ENCODE measurements at places on chromosomes 7 and 10.

DNA sequence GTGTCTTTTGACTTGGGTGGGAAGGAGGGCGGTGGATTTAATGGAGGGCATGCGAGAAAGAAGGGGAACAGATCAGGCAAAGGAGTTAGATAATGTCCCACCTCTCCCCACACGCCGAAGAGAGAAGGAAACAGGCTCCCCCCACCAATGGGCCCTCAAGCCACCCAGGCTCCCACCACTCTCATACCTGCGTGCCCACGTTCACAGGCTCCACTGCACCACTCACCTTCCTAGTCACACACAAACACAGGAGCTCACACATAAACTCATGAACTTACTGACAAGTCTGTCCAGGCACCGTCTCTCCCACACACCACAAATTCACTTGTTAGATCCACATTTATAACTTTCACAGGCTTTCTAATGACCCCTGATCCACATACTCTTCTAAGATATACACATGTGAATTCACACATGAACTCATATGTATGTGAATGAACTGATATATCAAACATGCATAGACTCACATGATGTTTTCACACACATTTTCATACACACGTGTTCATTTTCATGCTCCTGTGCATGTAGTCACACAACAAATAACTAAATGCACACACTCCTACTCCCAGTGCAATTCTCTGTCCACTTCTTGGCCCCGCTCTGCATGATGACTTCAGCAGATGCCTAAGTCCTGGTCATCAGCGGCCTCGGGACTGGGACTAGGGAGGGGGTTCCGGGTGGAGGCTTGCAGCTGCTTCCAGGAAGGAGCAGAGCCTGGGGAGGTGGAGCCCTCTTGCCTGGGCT is 1.5 kb downstream of the LZTS2 start:
- no peak for DNase-seq

GRCh38 chr10:125125951-125126735 is 34.2 kb downstream of the CTBP2 start:
- no peak for DNase-seq

GRCh38 chr10:126803394-126803793 is 101.8 kb upstream of the DOCK1 start:
- no peak for DNase-seq

DNA sequence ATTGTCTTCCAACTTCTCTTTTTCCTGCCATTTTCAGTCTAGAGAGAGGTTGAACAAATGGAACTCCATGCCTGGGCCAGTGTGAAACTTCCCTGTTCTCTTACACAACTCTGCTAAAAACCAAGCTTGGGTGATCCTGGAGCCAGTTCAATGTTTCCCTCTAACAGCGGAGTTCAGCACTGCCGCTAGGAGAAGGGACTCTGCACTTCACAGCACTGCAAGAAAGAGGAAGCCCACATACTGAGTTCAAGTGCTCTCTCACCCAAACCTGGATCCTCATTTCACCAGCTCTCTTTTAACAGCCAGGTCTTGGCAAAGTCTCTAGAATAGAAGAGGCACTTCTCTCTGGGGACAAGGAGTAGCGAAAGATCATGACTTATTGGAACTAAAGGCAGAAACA is 18.8 kb downstream of the FOXI2 start:
- DNase-seq: no peak

- no peak for DNase-seq
Measured at GRCh38 chr7:133794479-133794878, 332.7 kb upstream of the LRGUK start.

DNA sequence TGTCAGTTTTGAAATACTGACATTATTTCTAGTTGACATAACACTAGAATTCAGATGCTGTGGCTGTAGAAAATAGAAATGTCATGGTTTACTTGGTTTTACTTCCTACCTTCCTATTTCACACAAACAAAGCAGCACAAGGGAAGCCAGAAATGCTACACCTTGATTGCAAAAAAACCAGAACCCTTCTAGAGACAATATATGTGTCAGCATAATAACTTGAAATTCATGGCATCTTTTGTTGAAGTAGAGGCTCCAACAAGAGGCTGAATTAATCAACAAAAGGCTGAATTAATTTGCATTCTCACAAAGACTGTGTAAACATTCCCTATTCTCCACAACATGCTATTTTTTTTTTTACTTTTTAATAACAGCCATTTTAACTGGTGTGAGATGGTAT is 25.2 kb downstream of the ZNF117 start:
- no peak for DNase-seq

GRCh38 chr7:2520131-2520760 is 672 bp downstream of the LFNG start:
- no peak for DNase-seq

GRCh38 chr7:29288181-29289091 is 93.9 kb downstream of the CHN2 start:
- DNase-seq: no peak

- no peak for DNase-seq
Measured at GRCh38 chr10:98373260-98374040, 41.5 kb downstream of the PYROXD2 start.

DNA sequence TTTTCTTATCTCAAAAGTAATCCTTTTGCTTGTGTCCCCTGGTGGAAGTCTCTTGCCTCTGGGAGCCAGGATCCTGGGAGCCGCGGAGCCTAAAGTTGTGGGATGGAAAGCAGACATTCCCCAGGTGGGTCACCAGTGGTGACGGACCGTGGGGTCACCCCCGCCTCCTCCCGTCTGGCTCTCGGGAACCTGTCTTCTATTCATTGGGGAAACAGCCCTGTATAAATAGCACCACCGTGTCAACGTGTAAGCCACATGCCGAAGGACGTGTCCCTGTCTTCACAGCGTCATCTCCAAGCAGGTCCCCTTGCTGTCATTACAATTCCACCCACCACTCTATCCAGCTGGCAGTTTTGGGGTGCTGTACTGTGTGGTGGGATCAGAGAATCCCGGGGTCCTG is 87.5 kb downstream of the ELFN1 start:
- no peak for DNase-seq

- no peak for DNase-seq
Measured at GRCh38 chr10:34206078-34206934, 608.8 kb downstream of the PARD3 start.

DNA sequence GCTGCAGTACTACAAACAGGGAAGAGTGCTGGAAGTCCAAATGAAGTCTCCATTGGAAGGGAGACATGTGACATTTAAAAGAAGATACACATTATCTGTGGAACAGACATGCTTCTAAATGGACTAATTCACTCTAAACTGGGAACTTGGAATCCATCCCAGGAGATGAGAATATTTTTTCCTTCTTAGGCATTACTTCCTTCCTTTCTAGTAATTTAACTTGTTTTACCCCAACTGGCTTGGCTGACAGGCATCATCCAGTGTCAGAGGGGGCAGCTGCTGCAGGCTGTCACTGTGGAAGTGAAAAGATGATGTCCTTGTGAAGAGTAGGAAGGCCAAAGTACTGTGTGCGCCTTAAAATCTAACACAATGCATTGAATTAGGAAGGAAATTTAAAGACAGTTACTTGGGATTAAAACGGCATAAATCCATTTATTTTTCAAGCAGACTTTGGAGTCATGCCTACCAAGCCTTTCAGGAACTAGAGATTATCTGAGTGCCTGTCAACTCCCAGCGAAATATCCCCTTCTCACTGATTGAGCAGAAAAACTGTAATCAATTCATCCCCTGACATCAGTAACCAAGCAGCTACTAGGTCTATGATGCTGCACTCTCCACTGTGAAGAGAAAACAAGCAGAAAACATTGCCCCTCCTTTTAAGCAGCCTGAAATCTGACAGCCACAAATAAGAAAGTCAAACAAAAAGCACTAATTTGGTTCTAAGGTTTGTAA is 161.2 kb downstream of the DGKI start:
- DNase-seq: no peak

GRCh38 chr10:70426823-70427222 is 14.7 kb downstream of the NODAL start:
- DNase-seq: no peak

- DNase-seq: no peak
Measured at GRCh38 chr10:95208702-95209391, 14.8 kb downstream of the ACSM6 start.

DNA sequence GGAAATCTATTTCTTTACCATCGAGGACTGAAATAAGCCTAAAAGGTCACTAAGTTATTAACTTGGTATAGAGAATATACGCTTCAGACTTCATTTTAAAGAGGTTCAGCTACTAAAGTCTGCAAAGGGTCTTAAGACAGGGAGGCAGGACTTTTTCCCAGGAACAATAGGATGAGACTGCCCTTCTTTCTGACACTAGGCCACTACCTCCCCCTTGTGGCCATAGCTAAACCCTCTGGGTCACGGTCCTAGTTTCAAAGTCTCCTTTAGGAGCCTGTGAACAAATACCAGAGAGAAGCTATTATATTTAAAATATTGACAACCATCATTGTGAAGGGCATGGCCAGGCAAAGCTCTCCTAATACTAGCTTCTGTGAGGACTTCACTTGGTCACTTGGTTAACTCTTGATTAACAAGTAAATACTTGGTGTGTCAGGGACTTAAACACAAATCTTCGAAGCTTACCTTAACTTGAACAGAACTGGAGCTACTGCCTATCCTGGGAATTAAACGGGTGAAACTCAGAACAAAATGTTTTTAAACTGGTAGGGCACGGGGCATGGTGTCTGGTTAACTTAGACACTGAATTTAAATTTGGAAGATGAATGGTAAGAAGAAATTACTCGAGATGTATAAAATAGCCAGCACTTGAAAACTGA is 75.6 kb downstream of the CCDC6 start:
- DNase-seq: no peak

DNA sequence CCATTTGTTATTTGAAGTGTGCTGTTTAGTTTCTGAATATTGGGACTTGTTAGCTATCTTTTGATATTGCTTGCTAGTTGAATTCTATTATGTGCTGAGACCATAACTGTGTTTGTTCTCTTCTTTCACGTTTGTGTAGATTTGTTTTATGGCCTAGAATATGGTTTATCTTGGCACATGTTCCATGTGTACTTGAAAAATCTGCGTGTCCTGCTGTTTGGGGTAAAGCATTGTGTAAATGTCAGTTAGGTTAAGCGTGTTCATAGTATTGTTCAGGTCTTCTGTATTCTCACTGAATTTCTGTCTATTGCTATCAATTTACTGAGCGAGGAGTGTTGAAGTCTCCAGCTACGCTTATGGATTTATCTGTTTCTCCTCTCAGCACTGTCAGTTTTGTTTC is 19.4 kb downstream of the MMP21 start:
- DNase-seq: no peak

GRCh38 chr10:3323865-3324498 is 151.4 kb upstream of the PITRM1 start:
- no peak for DNase-seq

DNA sequence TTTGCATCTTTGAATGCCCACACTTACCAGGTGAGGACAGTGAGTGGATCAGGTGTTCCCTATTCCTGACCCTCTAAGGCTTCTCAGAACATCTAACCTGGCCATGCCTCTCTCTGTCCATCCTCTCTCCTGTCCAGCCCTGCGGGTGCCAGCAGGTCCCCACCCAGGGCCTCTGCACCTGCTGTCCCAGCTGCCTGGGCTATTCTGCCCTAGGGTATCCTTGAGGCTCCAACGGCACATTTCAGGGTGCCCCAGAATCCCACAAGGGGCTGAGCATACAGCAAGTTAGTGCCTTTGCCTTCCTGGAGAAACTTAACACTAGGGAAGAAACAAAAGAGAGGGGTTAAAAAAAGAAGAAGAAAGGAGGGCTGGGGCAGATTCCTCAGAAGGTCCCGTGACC is 107.4 kb downstream of the UNCX start:
- no peak for DNase-seq

- no peak for DNase-seq
Measured at GRCh38 chr7:28729281-28729680, 228.8 kb downstream of the TRIL start.

GRCh38 chr7:97580205-97580604 is 151.7 kb upstream of the TAC1 start:
- DNase-seq: no peak

- DNase-seq: no peak
Measured at GRCh38 chr7:47536661-47537611, 45.0 kb downstream of the TNS3 start.

- DNase-seq: no peak
Measured at GRCh38 chr7:146960773-146961391, 844.3 kb downstream of the CNTNAP2 start.

DNA sequence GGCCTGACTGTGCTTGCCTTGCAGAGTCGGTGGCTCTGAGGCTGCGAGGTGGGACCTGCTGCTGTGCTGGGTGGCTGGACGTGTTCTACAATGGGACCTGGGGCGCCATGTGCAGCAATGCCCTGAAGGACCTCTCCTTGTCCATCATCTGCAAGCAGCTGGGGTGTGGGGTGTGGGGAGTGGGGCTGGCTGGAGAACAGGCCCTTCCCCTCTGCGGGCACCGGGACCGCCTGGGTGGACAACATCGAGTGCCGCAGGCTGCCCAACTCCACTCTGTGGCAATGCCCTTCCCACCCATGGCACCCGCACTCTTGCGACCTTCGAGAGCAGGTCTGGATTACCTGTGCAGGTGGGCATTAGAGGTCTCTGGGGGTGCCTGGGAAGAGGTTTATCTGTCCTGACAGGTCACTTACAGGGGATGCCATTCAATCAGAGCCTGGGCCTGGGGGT is 10.9 kb downstream of the SCART1 start:
- DNase-seq: no peak

- no peak for DNase-seq
Measured at GRCh38 chr7:159169391-159169790, 24.7 kb upstream of the VIPR2 start.

- DNase-seq: no peak
Measured at GRCh38 chr10:978826-979421, 9.3 kb upstream of the GTPBP4 start.

DNA sequence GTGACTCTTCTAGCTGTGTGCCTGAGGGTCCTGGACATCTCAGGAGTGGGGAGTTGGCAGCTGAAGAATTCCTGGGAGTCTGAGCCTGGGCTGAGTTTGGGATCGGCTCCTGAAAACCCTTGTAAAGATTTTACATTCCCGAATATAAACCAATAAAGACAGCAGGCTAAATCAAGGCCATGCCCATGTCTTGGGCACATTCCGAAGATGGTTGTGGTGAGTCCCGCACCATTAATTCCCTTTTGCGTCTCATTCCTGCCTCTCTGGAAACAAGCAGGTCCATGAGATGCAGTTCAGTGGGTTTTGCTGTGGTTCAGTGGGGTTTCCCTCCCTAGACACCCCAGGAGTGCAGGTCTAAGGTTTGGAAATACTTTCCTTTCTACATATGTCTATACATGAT is 90.9 kb downstream of the COL26A1 start:
- no peak for DNase-seq

DNA sequence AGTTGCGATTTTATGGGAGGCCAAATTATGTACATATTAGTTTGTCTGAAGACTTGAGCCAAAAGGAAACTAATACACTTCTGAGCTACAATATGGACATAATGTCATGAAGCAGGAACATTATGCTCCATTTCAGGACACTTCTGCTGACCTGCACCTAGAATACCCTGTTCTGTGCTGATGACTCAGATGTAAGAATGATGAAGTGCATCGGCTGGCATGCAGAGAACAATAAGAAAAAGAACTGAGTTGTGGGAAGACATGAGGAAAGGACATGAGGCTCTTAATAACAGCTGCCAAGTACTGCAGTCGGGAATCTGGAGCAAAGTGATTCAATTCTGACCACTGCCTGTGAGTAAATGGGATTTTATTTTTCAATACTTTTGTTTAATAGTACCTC is 192.9 kb upstream of the VSTM2A start:
- no peak for DNase-seq
